ENCODE measurements at places on chromosomes 11 and 22.

GRCh38 chr22:46801826-46802607, 39.6 kb downstream of the TBC1D22A start:
- DNase-seq: no peak

DNA sequence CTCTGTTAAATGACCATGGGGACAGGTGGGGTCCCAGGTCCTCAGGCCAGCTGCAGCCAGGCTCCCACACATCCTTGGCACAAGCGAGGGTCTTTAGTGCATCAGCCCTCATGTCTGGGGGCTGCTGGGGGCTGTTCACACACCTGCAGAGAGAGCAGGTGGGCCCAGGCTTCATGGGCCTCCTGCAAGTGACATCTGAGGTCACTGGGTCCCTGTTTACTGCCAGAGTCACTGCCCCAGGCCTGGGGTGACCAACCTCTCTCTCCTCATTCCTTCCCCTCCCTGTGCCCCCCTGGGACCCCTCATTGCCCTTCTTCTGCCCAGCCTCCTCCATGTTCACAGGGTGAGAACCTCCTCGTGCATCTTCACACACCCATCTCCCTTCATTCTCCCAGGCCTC, 92.4 kb downstream of the RTL6 start:
- no peak for DNase-seq

DNA sequence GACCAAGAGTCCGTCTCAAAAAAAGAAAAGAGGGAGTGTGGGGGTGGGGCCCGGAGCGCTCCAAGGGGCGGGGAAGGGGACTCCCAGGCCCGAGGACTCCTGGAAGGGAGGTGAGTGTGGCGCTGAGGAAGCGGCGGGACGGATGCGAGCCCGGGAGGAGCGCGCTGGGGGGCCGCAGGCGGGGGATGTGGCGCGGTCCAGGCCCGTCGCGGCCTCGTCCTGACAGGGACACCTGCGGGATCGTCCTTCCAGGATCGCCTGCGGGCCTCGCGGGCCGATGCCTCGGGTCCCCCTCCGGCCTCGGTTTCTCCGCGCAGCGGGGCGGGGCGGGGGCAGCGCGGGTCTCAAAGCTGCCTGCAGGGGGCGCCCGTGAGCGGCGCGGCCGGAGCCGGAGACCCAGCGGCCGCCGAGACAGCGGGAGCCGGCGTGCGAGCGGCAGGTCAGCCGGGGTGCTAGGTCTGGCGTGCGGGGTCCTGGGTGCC, 3.8 kb upstream of the ADORA2A start:
- DNase-seq: no peak

DNA sequence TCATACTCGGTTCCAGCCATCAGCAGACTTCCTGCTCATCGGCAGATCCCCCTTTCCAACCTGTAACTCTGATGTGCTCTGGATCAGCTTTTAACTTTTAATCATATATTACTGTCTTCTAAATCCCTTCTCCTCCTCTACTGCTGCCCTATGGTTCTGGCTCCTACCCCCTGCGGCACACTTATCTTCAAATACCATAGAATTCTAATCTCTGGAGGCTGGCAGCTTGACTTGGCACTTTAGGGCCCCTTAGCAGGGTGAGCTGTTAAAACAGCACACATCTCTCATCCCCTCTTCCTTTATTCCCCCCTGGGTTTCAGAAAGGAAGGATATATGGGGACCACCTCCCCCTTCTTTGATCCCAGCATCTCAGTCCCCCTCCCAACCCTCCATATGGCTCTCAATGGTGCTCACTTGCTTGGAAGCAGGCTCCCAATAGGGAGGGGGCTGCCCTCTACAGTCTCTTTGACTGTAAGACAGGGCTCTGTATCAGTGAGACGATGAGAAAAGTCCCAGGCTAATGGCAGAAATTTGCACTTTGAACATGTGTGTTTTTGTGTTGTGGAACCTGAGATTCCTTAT, 4.4 kb upstream of the CNTF start:
- no peak for DNase-seq

GRCh38 chr22:32475468-32476010, 928 bp downstream of the FBXO7 start:
- DNase-seq: peak; percentile 5

DNA sequence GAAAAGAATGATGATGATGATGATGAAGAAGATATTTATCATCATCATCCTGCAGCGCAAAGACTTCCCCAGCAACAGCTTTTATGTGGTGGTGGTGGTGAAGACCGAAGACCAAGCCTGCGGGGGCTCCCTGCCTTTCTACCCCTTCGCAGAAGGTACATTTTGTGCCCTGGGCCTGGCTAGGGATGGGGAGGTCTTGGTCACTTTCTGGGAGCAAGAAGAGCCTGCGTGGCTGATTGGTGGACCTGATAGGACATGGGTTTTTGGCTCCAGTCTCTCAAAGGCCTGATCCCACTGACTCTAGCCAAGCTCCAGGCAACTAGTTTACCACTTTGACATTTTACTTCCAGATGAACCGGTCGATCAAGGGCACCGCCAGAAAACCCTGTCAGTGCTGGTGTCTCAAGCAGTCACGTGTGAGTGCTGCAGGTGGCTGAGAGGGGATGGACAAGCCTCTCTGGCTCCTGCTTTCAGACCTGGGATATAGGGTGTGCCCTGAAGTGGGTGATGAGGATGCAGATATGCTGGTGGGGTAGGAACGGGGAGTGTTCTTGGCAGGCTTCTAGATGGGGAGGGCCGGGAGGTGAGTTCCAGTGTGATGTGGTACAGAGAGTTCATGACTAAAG, 5.3 kb downstream of the SIDT2 start:
- no peak for DNase-seq
